ENCODE measurements at places on chromosomes 4 and X.

GRCh38 chr4:105208561-105208960 lies 61.9 kb downstream of the TET2 start:
- no peak for DNase-seq

- DNase-seq: no peak
Observed at GRCh38 chr4:172207258-172207657, 394.1 kb downstream of the GALNTL6 start.

DNA sequence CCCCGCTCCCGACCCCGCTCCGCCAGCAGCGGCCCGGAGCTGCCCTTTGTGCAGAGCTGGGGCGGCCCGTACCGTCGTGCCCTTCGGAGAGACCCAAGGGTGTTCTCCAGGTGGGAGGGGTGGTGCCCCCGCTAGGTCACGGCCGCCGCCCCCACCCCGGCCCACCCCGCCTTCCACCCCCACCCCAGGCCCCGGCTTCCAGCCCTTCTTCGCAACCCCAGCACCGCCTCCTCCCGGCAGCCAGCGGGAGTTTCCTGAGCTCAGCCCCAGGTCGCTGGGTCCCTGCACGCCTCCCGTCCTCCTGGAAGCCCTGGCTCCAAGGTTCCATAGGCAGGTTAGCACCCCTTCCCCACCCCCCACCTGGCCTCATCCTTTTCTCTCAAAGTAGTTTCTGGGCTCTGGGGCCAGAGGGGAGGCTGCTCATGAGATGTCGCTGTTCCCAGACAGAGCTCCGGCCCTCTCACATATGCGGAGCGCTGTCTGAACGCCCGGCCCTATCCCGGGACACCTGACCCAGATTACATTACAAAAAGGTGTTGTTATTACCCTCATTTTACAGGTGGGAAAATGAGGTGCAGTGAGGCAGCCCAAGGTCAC lies 25.2 kb upstream of the FGFR3 start:
- DNase-seq: peak; percentile 11

DNA sequence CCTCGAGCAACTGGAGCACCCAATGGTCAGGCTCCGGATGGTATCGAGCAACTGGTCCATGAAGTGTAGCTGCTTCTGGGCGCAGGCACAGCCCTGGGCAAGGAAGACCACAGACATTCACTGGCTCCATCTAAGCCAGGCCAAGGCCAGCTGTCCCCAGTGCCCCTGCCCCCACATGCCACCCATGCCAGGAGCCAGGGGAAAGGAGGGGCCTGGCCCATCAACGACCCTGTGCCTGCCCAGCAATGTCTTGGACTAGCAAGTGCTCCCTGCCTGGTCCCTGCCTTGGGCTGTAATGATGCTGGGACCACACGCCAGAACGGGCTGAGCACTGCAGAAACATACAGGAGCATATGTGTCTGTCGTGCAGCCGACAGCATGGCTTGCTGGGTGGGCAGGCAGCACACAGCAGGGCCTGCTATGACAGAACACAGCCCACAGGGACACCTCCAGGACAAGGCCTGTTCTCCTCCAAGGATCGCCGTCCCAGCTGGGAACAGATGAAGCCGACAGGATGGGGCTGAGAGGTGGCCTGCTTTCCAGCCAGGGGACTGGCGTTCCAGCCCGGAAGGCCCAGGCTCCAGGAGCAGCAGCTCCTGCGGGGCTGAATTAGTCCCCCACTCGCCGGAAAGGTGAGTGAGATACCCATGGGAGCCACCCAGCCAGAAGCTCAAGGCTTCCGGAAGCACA lies 11.4 kb upstream of the TREX2 start:
- DNase-seq: no peak

- DNase-seq: no peak
Observed at GRCh38 chr4:17781300-17782287, at the start of gene FAM184B. Gene FAM184B, minus strand, starts transcription at chr4:17781621. Its CDS starts 322 bp downstream, at chr4:17781299.

DNA sequence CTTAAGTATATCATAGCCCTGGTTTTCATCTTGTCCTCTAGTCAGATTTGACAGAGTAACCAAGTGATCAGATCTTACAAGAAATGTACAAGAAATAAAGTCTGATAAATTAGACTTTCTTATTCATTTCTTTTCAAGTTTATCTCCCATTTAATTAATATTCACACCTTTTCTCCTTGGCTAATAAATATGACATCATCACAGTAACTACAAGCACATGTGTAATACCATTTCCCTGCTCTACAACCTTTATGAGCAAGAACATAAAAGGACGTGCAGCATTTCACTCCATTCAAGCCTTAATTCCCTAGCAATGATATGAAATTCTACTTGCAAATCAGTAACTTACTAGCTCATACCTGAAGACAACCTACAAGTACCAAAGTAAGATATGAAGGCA lies 88.5 kb downstream of the BRWD3 start:
- DNase-seq: no peak

DNA sequence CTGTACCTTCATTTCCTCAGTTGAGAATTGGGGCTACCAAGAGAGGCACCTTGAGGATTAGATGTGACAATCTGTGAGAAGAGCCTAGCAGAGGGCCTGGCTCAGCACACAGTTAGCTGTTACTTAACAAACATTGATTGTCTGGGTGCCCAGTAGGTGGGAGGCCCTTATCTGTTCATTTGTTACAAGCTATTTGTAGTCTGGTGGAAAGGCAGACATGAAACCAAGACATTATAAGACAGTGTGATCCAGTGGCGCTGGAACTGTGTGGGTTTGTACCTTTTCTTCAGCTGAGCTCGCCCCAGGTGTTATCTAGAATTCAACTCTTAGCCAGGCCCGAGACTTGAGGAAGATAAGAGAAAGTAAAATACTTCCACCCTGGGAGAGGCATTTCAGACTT lies 16.9 kb downstream of the AKAP4 start:
- no peak for DNase-seq

GRCh38 chrX:3651277-3651676 lies 62.2 kb downstream of the PRKX start:
- DNase-seq: no peak

DNA sequence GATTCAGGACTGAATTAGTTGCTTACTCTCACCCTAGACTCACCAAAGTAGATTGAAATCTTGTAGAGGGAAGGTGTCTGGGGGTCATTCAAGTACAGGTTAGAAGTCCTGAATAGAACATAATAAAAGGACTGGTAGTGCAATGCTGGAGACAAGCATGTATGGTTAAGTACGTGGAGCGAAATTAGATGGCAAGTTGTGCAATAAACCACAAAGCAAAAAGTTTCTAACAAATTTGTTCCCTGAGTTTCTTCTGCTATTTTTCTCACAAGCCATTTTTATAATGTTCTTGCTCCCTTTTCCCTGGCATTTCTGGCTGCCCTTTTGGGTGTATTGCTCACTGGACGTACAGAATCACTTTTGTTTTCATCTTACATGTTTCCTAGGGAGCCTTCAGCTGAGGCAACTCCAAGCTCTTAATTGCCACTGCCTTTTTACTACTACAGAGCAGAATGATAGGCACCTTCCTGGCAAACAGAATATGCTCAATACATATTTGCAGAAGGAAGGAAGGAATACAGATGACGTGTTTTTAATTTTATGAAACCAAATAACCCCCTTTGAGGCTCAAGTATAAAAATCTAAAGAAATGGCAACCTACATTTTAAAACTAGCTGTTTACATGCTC lies 23.4 kb downstream of the LANCL3 start:
- DNase-seq: no peak

- DNase-seq: no peak
Observed at GRCh38 chr4:86972997-86973396, 38.2 kb downstream of the AFF1 start.

DNA sequence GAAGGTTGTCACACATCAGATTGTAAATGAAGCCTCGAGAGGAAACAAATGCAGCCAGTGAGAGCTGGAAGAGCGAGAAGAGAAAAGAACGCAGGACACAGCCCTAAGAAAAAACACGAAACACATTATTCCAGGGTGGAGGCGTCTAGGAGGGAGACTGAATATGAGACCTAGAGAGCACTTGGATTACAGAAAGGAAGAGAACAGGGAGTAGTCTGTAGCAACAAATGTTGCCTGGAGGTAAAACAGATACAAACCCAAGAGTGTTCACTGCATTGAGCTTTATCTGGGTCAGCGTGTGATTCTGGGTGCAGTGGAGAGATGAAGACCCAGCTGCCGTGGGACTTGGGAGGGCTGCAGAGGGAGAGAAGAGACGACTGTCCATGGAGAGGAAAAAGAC lies 50.1 kb upstream of the SETD7 start:
- no peak for DNase-seq

GRCh38 chr4:136558940-136559494 lies 973.3 kb downstream of the PCDH18 start:
- no peak for DNase-seq

GRCh38 chrX:23898412-23898959 lies 9.3 kb downstream of the APOO start:
- no peak for DNase-seq

GRCh38 chrX:64202808-64203325 lies 2.6 kb downstream of the AMER1 start:
- DNase-seq: no peak

GRCh38 chrX:53188763-53189162 lies 36.2 kb downstream of the KDM5C start:
- DNase-seq: peak; percentile 5

DNA sequence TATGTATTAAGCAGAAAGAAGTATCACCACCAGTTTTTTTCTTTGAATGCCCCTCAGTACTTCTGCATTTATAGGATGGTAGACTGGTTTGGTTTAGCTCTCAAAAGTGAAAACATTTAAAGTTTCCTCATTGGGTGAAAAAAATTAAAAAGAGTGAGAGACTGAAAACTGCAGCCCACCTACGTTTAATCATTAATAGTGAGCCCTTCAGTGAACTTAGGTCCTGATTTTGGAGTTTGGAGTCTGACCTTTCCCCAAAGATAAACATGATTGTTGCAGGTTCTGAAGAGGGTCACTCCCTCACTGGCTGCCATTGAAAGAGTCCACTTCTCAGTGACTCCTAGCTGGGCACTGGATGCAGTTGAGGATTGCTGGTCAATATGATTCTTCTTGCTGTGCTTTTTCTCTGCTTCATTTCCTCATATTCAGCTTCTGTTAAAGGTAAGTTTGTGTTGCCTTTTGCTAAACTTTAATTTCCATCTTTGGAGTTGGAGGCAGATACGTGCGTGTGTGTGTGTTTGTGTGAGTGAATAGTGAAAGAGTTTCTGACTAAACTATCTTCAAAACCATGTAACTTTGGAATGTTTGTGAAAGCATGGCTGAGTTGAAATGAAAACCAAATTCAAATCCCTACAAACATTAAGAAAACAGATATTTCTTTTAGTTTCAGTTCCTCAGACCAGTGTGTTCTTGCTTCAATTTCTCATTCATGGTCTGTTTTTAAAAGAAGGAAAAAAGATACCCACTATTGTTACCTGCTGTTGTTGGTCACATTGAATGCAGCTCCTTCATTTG lies at the start of gene MTTP:
Gene MTTP, plus strand, starts transcription at position 295 of the 795 bp plus-strand sequence. Its CDS starts 86 bp downstream, at position 381.
- no peak for DNase-seq

DNA sequence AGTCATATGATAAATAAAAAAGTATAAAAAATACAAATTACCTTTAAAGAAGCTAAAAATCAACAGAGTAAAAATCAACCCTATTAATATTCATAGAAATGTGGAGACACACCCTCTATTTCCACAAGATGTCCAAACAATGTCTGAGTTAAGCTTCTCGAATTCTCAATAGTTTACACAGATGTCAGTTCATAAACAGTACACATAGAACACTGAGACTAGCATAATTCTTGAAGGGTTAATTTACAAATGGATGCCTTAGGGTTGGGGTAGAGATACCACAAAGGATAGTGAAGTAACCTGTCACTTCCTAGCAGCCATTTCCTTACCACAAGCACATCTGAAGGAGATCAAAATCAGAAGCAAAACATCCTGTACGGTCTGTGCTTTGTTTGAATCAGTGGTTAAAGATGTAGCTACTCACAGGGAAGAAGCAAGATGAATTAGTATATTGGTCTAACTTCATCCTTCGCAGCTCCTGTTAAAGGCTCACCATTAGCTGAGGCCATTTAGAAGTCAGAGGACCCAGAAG lies 2393.9 kb downstream of the ARAP2 start:
- no peak for DNase-seq

GRCh38 chr4:7367406-7367805 lies 67.3 kb downstream of the PSAPL1 start:
- DNase-seq: no peak

DNA sequence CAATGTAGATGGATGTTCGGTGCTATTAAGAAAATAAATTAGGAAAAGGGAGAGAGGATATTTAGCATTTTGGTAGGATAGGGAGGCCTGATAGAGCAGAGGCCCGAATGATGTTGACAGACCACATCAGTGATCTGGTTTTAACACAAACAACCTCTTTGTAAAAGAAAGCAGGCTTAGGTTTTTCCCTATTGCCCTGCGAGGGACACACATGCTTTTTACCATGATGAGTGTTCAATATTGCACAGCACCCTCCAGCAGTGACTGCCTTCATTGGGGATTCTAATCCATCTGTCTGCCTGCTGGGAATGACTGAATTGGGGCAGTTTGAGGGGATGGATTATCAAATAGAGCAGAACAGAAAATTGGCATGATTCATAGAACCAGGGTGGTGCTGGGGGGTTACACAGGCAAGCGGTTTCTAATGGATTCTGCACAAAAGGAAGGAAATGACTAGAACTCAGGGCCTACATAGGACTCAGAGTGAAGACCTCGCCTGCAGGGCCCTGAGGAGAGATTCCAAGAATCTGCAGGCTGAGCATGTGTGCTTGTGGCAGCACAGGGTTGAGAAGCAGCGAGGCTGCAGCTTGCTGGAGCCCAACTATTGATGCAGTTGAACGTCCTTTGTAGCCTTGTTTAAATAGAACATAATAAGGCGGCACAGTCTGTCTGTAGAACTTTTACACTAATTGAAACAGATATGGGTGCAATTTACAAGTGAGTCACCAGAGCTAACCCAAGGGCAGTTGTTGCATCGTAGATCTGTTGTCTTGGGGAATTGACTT lies 58.0 kb downstream of the RHOH start:
- no peak for DNase-seq

GRCh38 chr4:162497564-162498167 lies 333.9 kb upstream of the FSTL5 start:
- no peak for DNase-seq

DNA sequence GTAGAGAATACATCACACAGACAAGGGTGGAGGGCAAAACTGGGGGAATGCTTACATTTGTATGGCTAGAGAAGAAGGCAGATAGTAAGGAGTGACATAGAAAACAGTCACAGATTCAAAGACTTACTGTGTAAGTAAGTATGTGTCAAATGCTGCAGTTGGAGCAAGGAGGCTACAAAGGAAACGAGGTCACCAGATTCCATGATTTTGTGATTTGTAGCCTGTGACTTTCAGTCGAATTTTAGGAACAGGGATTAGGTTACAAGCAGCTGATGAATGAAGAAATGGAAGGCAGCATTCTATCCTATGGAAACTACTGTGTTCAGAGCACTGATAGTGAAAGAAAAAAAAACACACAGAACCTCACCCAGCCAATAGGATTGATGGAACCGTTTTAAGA lies 407.9 kb downstream of the IL15 start:
- DNase-seq: no peak

DNA sequence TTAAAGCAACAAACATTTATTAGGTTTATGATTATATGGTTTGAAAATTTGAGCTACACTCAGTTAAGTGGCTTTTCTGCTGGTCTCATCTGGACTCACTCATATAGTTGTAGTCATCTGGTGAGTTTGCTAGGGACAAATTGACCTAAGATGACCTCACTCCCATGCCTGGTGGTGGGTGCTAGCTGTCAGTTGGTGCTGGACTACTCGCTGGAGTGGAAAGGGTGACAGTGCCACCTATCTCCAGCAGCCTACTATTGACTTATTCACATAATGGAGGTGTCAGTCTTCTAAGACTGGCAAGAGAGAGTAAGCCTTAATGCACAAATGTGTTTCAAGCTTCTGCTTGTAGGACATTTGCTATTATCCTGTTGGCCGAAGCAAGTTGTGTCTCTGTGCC lies 88.2 kb downstream of the TASL start:
- no peak for DNase-seq

GRCh38 chr4:142585411-142585810 lies 260.7 kb downstream of the INPP4B start:
- no peak for DNase-seq
